Liver (tissue), 10 donors: ENCODE measurements at places on chromosomes 2 and 18. TPM values are rescaled to one million over a fixed set of nuclear protein-coding genes. Genes with fewer than 3 reads are reported as not detected.

DNA sequence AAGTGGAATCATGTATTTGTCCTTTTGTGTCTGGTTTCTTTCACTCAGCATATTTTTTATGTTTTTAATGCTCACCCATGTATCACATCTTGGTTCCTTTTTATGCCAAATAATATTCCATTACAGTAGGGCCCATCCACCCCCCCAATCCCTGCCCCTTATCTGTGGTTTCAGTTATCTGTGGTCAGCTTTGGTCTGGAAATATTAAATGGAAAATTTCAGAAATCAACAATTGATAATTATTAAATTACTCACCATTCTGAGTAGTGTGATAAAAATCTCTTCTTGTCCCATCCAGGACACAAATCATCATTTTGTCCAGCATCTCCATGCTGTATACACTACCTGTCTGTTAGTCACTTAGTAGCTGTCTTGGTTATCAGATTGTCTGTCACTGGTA lies 66.7 kb downstream of the BIRC6 start:
- no peak for DNase-seq
- no peak overlapping the region for H3K4me3 ChIP-seq
- no peak overlapping the region for H3K27ac ChIP-seq
- peaks cover 2% of the 10 kb centered on the region for H3K36me3 ChIP-seq

- peak within 1 kb of the TSS; percentile 49 for H3K4me3 ChIP-seq
- no peaks in the 10 kb centered on the region for H3K36me3 ChIP-seq
- H3K27ac ChIP-seq = peak within 1 kb of the TSS; percentile 44
Measured at GRCh38 chr18:80247393-80247841, at the start of gene PARD6G. PARD6G (minus strand) TSS chr18:80247514; CDS start chr18:80247348, 166 bp downstream.

DUSP2 gene
- total RNA-seq = 2.8 TPM

- H3K4me3 ChIP-seq = no peak overlapping the region
- no peaks in the 10 kb centered on the region for H3K36me3 ChIP-seq
- DNase-seq = no peak
- H3K27me3 ChIP-seq = no peaks in the 10 kb centered on the region
- H3K4me1 ChIP-seq = peaks cover 6% of the 10 kb centered on the region
Measured at GRCh38 chr2:8598295-8599165, 83.3 kb upstream of the ID2 start.

CHMP1B gene
- 19.5 TPM for total RNA-seq

DNA sequence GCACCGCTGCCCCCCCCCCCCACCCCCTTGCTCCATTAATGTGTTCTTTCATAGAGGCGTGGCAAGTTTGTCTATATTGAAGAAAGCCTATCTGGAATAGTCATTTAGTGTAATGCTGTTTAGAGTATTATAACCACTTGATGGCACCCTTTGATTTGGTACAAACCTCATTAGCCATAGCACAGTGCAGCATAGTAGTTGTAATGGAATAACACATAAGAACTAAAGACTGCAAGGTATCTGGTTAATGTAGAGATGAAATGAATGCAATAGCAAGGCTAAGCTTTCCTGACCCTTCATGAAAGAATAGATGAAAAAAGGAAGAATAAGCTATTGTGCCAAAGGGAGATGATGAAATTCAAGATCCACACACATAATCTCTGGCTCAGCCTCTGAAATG lies 81.9 kb downstream of the EHBP1 start:
- no peaks in the 10 kb centered on the region for H3K36me3 ChIP-seq
- H3K4me1 ChIP-seq = peaks cover 3% of the 10 kb centered on the region
- H3K27me3 ChIP-seq = no peaks in the 10 kb centered on the region
- no peak for DNase-seq
- H3K27ac ChIP-seq = no peak overlapping the region
- no peak overlapping the region for H3K4me3 ChIP-seq

TXNDC2 gene
- under 0.01 TPM for total RNA-seq

GRCh38 chr2:72014831-72015230 lies 132.8 kb downstream of the CYP26B1 start:
- H3K36me3 ChIP-seq = no peaks in the 10 kb centered on the region
- H3K27me3 ChIP-seq = no peaks in the 10 kb centered on the region
- DNase-seq = no peak

- no peaks in the 10 kb centered on the region for H3K36me3 ChIP-seq
- no peak overlapping the region for H3K4me3 ChIP-seq
- no peak overlapping the region for H3K27ac ChIP-seq
Measured at GRCh38 chr18:25175558-25176517, 176.1 kb downstream of the ZNF521 start.
